ENCODE measurements at places on chromosomes 1 and 21. TPM values are rescaled to one million over a fixed set of nuclear protein-coding genes. Genes with fewer than 3 reads are reported as not detected.

Gene TRIM17
- under 0.01 TPM for total RNA-seq

Gene FCRL4
- total RNA-seq: not detected

Gene NAXE
- total RNA-seq: 63.7 TPM

Gene C8B
- not detected for total RNA-seq

Gene CD34
- under 0.01 TPM for total RNA-seq

All from osteoblast (primary cell).